Upper lobe of left lung (tissue), 6 donors: ENCODE measurements at places on chromosomes 16 and 17. TPM values are rescaled to one million over a fixed set of nuclear protein-coding genes. Genes with fewer than 3 reads are reported as not detected.

MT3 gene
- not detected for total RNA-seq

RNF112 gene
- 3.0 TPM for total RNA-seq

PSMB10 gene
- 58.0 TPM for total RNA-seq

RASL10B gene
- 1.4 TPM for total RNA-seq

HEATR9 gene
- total RNA-seq, result not detected

FBXW10B gene
- total RNA-seq, result 1.5 TPM

SLC13A2 gene
- total RNA-seq, result not detected

CCL14 gene
- total RNA-seq, result 1.8 TPM

SDR42E2 gene
- total RNA-seq, result not detected

RNF222 gene
- total RNA-seq, result not detected

KRT12 gene
- not detected for total RNA-seq

DNA sequence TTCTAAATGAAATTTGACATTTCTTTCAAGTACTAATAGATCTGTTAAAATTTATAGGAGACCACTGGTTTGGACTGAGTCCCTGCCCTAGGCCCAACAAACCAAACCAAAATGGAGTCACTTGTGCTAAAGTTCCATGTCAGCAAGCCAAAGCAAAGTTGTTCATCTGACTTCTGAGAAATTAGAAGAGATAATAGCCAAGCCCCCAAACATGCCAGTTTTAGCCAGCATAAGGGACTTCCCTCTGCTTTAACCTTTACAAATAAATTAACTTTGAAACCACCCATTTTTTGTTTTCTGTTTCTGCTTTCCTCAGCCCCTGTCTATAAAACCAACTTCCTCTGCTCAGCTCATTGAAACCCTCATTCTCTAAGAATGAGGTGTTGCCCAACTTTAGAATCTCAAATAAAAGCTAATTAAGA lies 18.9 kb downstream of the CDR2 start:
- DNase-seq, result no peak

- no peak for DNase-seq
Measured at GRCh38 chr17:71412803-71413202, 708.0 kb upstream of the SOX9 start.

- no peak for DNase-seq
Measured at GRCh38 chr16:26627958-26628357, 438.8 kb upstream of the C16orf82 start.

- peak; percentile 91 for DNase-seq
Measured at GRCh38 chr17:3913531-3914311, 2.5 kb downstream of the P2RX1 start.

DNA sequence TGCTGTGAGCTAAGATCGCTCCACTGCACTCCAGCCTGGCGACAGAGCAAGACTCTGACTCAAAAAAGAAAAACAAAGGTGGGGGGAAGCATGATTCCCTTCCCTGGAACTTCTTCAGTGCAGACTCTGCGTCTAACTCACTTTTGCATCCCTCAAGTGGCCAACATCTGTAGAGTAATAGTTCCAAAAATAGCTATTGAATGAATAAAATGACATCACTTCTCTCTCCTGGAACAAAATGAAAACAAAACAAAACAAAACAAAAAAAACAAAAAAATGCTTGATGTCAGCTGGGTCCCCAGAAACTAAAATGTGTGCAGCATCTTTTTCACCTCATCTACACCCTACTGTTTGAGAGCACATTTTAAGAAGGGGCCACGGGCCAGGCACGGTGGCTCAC lies 197.7 kb upstream of the NOG start:
- DNase-seq, result no peak

DNA sequence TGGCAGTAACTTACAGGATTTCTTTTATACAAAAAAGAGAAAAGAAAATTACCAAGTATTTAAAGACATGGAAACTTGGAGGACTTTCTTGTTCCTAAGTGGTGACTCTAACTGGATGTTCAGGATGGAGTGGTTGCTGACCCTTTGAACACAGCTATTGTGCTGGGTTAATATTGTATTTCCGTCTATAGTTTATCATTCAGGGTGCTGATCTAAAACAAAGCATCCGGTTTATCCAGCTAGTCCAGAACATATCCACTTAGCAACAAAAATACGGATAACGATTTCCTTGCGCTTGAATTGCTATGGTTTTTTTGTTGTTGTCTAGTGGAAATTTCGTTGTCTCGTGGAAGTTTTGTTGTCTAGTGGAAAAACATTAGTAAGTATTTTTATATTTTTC lies 38.2 kb downstream of the SNTB2 start:
- no peak for DNase-seq

- no peak for DNase-seq
Measured at GRCh38 chr16:19142939-19143598, 25.0 kb upstream of the SYT17 start.

DNA sequence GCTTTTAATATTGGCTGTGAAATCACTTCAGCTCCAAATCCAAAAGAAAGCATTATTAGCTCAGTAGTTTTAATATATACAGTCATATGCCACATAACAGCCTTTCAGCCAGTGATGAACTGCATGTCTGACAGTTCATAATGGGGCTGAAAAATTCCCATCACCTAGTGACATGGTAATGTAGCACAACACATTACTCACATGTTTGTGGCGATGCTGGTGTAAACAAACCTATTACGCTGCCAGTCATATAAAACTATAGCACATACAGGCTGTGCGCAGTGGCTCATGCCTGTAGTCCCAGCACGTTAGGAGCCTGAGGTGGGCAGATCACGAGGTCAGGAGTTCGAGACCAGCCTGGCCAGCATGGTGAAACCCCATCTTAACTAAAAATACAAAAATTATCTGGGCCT lies 92.2 kb downstream of the TUBD1 start:
- no peak for DNase-seq

DNA sequence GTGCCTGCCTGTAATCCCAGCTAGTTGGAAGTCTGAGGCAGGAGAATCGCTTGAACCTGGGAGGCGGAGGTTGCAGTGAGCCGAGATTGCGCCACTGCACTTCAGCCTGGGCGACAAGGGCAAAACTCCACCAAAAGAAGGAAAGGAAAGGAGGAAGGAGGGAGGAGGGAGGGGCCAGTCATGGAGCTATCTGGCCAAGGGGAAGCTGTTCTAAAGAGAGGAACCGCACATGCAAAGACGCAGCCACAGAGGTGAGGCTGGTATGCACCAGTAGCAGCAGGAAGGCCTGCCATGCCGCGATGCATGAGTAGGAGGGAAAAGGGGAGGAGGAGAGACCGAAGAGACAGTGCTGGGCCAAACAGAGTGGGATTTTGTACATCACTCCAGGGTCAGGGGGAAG lies 35.9 kb downstream of the HSBP1 start:
- no peak for DNase-seq

GRCh38 chr16:11297492-11298142 lies 16.5 kb upstream of the PRM1 start:
- DNase-seq, result peak; percentile 94

DNA sequence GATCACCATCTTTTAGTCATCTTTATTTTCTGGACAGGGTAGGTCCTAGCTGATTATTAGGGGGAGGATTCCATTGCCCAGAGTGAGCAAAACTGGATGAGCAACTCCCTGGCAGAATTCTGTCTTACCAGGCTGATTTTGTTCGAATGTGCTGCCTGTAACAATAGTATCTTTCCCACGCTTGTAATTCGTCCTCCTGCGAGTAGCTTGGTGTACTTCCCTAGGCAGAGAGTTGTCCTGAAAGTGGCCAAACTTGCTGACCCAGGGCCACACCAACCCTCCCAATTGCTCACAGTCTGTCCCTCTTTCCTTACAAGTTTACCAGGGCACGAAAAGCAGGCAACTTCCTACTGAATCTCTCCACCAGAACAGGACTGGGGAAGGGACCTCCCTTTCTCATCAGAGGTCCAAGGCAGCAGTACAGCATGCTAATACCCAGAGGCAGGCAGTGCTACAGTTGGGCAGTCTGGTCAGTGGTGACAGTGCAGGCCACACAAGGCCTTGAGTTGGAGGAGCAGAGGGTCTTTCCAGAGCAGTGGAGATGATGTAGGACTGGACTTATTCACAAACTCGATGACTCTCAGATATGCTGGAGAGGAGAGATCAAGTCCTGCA lies 67.8 kb upstream of the NLK start:
- no peak for DNase-seq

DNA sequence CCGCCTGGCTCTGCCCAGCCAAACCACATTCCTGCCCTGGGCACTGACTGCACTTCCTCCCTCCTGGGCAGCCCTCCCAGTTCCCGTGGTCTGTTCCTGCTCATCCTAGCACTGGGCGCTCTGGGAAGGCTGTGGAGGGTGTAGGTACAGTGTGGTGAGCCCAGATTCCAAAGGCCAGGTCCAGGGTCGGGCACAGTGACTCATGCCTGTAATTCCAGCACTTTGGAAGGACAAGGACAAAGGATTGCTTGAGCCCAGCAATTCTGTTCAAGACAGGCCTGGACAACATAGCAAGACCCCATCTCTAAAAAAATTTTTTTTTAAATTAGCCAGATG lies 30.6 kb downstream of the C16orf74 start:
- no peak for DNase-seq

DNA sequence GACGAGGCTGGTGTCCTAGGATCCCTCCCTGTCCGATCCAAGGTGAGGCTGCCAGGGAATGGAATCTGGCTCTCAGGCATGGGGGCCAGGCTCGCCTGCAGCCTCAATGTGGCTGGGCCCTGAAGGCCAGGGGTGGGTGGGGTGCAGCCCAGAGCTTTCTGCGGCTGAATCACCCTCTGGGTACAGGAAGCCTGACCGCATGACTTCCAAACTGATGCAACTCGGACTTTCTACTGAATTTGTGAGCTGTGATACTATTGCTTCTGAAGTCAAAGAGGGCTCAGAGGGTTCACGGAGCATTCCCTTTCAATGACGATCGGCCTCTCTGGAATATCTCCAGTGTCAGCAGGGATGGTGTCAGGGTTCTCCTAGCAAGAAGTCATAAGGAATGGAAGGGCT lies 123.7 kb downstream of the METRNL start:
- peak; percentile 64 for DNase-seq

DNA sequence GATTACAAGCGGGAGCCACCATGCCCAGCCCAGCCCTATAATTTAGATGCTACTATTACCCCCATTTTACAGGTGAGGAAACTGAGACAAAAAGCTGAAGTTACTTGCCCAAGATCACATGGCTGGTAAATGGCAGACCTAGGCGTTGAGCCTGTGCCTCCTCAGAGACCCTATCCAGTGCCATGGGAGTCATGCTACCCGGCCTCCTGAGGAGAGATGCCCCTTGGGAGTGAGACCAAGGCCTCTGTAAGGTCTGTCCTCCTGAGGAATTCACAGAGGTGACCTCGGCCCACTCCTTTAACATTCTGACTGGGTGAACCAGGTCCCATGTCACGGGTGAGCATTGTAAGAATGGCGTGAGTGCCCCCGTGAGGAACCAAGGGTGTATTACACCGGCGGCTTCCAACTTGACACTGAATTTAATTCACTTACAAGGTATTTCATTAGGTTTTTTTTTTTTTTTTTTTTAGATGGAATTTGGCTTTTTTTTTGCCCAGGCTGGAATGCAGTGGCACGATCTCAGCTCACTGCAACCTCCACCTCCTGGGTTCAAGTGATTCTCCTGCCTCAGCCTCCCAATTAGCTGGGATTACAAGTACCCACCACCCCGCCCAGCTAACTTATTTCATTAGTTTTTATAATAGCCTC lies 95.7 kb downstream of the ABCC6 start:
- no peak for DNase-seq

DNA sequence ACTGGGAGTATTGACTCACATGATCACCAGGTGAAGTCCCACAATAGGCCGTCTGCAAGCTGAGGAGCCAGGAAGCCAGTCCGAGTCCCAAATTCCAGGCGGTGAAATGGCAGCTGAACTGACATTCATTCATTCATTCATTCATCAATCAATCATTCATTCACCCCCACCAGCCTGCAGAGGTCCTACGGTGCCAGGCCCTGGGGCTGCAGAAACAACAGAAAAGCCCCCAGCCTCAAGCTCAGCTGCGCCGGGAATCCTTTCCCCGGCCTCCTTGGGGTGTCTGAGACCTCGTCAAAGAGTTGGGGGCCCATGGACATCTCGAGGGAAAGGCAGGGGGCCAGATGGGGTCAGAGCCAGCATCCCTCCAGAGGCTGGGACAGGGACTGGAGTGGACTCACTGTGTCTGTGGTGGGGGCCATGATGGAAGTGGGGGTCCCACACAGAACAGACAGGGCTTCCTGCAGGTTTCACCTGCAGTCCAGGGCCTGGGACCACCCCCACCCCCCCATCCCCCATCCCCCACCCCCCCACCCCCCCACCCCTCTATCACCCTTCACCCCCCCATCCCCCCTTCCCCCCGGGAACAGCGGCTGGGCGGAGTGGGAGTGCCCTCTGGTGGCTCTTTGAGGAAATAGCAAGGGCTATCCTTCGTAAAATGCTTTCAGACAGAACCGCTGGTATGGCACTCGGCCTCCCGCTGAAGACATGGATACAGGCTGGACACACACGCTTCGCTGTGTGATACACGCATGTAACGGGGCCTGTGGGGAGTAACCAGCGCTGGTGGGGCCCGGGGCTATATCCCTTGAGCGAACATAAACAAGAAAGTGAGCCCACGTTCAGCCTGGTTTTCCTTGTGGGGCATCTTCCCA lies 8.5 kb upstream of the ZC3H18 start:
- DNase-seq, result peak; percentile 38

- no peak for DNase-seq
Measured at GRCh38 chr17:11459861-11460331, 138.4 kb upstream of the DNAH9 start.

DNA sequence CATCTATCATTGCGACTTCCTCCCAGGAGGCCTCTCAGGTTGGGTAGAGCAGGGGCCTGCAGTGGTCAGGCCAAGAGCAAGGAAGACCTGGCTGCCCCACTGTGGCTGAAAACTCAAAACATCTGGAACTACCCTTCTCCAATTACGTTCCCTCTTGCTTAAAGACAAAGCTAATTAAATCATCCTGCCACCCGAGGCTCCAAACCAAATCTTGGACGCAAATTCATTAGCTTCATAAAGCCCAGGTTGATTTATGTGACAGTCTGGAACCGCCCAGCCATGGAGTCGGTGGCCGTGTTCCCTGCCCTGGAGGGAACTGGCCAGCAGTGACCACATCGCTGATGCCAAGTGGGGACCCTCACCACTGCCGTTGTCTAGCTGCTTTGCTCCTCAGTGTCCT lies 21.4 kb downstream of the GRIN2C start:
- no peak for DNase-seq

DNA sequence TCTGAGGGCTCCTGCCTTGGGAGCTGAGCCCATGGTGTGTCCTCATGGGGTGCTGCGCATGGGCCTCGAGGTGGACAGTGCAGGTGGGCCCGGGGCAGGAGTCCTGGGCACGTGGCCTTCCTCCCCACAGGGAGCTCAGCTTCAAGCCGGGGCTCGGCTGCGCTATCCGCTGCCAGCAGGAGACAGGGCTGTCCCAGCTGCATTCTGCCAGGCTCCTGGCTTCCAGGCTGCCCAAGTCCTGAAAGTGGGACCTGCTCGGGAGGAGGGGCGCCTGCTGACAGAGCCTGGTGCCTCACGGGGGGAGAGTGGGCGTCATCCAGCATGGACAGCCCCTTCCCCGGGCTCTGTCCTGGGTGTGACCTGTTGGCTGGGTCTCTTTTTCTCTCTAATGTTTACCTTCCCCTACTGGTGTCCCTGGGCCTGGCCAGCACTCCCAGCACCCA lies 7.1 kb downstream of the TRAF7 start:
- DNase-seq, result peak; percentile 75

- no peak for DNase-seq
Measured at GRCh38 chr16:75402821-75403475, 30.4 kb downstream of the CFDP1 start.

GRCh38 chr16:13866073-13866472 lies 53.9 kb upstream of the ERCC4 start:
- DNase-seq, result no peak
